ENCODE measurements at places on chromosomes 4 and X. TPM values are rescaled to one million over a fixed set of nuclear protein-coding genes. Genes with fewer than 3 reads are reported as not detected.

- DNase-seq, result no peak
Observed at GRCh38 chr4:65791111-65791811, 121.0 kb upstream of the EPHA5 start.

Gene MAGEC2
- total RNA-seq, result not detected

- no peak for DNase-seq
Observed at GRCh38 chr4:54837576-54838140, 179.9 kb downstream of the KIT start.

DNA sequence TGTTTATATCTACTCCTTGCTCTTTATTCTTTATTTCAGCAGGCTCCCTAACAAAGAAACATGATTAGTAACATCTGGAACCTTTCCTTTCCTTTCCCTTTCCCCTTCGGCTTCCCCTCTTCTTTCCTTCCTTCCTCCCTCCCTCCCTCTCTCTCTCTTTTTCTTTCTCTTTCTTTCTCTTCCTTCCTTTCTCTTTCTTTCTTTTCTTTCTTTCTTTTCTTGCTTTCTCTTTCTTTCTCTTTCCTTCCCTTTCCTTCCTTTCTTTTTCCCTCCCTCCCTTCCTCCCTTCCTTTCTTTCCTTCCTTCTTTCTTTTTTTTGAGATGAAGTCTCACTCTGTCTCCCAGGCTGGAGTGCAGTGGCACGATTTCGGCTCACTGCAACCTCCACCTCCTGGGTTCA, 30.7 kb upstream of the RBMX start:
- DNase-seq, result no peak
